ENCODE measurements at places on chromosomes 7 and 10.

DNA sequence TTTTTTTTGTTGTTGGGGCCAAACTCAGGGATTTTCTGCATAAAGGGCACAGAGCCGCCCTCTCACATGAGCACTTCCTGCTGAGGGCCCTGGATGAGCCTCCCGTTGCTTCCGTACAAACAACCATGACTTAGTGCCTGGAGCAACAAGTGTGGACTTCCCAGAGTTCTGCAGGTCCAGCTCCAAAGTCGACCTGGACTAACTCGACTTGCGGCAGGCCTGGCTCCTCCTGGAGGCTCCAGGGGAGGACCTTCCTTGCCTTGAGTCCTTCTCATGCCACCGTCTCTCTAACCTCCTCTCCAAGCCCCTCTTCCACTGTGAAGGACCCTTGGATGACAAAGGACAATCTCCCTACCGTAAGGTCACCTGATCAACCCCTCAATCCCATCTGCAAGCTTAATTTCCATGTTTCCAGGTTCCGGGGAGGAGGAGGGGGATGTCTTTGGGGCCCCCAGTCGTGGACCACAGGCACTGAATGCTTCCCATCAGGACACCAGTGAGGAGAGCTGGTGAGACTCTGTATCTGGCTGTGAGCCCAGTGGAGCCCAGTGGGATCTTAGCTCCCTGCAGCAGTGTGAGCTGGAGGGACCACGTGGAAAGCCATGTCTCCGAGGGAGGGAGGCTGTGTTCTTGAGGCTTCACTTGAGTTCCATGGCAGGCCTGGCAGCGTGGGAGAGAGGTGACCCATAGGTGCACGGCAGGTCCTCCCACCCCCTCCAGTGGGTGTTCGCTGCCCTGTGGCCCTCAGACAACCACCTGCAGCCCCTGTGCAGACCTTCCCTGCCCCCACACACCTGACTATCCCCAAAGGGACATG lies 199.5 kb upstream of the PPP2R2D start:
- DNase-seq, result no peak

DNA sequence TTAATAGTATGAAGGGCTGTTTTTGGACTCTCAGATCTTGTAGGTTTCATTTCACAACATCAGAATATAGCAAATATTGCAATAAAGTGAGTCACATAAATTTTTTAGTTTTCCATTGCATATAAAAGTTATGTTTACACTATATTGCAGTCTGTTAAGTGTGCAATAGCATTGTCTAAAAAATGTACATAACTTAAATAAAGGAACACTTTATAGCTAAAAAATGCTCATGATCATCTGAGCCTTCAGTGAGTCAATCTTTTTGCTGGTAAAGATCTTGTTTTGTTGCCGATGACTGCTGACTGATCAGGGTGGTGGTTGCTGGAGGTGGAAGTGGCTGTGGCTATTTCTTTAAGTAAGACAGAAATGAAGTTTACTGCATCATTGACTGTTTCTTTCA lies 42.0 kb downstream of the ABCA13 start:
- DNase-seq, result no peak

DNA sequence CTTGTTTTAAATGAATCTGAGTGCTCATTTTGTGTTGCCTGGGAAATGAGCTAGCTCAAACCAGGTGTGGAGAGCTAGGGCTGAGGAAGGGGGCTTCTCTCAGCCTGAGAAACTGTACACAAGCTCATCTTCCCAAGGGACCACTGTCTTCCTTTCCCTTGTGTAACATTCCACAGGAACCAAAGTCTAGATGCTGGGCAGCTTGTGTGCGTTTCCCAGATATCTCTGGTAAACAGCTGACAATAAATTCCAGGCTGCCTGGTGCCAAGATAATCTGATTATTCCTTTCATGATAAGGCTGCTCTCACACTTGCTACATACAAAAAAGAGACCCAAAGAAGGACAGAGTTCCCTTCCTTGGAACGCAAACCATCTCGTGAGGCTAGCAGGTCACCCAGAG lies 33.1 kb upstream of the MKLN1 start:
- no peak for DNase-seq

GRCh38 chr7:99881370-99881769 lies 4.5 kb upstream of the OR2AE1 start:
- DNase-seq, result no peak

DNA sequence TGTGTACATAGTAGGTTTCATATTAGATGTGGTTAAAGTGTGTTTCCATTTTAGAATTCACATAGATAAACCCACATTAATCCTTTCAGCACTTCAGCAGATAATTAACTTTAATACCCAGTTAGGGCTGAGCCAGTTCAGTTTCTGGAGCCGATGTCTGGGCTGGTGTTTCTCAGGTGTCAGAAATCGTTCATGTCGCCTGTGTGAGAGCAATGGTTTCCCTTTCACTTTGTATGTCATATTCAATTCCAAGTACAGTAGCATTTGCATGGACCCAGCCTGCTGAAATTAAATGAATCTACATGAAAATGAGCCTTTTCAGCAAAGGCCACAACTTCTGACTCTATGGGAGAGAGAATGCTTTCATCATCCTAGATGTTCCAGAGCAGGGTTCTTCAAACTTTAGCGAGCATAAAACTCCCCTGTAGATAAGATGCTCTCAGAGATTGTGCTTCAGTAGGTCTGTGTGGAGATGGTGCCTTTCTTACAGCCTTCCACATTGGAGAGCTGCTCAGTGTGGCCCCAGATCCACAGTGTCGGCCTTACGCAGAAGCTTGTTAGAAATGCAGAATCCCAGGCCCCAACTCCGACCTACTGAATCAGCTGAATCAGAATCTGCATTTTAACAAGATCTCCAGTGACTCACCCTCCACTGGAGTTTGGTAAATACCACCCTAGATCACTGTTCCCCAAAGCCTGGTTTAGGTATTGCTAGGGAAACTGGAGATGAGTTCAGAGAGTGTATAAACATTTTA lies 19.6 kb downstream of the WIPF3 start:
- no peak for DNase-seq

DNA sequence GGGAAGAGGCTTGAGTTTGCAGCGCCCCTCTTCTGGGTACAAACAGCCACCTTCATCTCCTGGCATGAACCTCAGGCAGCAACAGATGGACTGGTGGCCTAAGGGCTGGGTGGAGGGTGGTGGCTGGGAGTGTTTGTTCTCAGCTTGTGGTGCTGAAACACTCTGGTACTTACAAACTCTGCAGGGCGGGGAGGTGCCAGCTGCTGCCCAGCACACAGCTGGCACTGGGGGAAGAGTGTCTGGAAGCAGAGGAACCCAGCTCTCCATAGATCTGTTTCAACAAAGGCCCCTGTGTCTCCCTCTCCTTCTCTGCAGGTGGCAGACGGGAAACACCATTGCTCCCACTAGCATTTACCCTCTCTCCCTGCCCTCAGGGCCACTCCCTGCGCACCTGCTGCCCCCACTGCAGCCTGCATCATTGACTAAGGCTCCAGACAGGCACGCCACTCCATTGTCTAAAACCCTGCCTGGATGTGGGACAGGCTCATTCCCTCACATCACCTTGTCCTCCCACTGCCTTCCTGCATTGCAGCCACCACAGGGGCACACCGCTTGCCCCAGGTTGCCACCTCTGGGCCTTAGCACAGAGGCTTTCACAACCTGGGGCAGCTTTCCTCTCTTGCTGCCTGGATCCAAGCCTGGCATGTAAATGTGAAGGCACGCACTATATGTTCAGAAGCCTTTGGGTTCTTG lies 6.5 kb downstream of the ARHGAP22 start:
- no peak for DNase-seq

GRCh38 chr7:6271694-6272440 lies 557 bp downstream of the CYTH3 start:
- DNase-seq, result no peak

DNA sequence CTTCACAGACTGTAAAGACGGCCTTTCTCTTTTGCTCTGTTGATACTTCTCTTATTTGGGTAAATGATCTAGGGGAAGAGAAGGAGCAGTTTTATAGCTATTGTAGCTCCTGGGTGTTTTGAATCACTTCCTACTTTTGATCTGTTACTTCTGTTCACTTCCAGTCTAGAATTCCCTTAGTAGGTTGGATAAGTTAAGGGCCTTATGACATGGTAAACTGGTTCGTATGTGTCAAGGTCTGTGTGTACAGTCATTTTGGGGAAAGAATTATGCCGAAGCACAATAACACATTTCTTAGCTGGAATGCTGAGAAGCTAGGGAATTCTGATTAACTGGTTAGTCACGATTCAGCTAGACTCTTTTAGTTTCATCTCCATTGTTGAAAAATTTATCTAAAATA lies 8.1 kb downstream of the DENND10 start:
- no peak for DNase-seq

GRCh38 chr10:63707254-63707910 lies 186.2 kb downstream of the REEP3 start:
- DNase-seq, result no peak

GRCh38 chr7:13307040-13307439 lies 619.6 kb downstream of the ARL4A start:
- DNase-seq, result no peak

- no peak for DNase-seq
Observed at GRCh38 chr7:124152859-124153692, 120.2 kb upstream of the TMEM229A start.

GRCh38 chr10:45253183-45253914 lies 62.1 kb downstream of the OR13A1 start:
- DNase-seq, result no peak

- DNase-seq, result no peak
Observed at GRCh38 chr7:84633-85020, 107.7 kb upstream of the FAM20C start.

- no peak for DNase-seq
Observed at GRCh38 chr7:1893036-1893435, 223.0 kb downstream of the ELFN1 start.

DNA sequence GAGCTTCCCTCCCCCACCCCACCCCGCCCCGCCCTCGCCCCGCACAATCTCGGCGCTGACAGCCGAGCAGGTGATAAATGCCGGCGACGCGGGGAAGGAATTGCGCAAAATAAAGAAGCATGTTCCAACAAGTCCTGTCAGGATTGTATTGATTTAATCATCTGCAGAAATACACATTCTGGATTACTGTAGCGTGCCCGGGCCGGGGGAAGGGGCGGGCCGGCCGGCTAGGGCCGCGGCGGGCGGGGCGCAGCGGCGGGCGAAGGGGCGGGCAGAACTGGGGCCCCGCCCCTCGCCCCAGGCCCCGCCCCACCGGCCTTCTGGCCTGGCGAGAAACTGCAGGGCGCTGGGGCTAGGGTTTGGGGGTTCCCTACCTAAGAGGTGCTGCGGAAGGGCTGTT lies 88.9 kb upstream of the PAX2 start:
- DNase-seq, result no peak

GRCh38 chr10:88545359-88545758 lies 37.8 kb downstream of the RNLS start:
- DNase-seq, result no peak

DNA sequence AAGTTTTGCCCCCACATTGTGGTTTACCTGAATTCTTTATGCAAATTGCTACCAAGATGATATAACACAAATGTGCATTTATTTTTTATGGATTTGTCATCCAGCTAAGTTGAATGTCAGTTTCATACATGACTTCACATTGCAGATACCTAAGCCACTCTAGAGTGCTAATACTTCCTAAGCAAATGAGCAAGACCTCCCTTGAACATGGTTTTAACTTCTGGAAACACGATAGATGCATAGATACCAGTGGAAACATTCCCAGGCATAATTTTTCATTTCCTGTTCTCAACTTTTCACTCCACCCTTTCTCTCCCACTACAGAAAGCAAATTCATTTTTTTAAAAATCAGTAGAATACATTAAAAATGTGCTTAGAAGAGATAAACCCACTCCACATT lies 20.3 kb downstream of the GOT1 start:
- no peak for DNase-seq
